Stimulated activated CD4-positive, alpha-beta T cell treated with anti-CD3 and anti-CD28 coated beads, Interleukin-1b, Interleukin-23, amount 100 ng/mL, for 4 hours (primary cell): ENCODE measurements at places on chromosomes 3 and 15.

DNA sequence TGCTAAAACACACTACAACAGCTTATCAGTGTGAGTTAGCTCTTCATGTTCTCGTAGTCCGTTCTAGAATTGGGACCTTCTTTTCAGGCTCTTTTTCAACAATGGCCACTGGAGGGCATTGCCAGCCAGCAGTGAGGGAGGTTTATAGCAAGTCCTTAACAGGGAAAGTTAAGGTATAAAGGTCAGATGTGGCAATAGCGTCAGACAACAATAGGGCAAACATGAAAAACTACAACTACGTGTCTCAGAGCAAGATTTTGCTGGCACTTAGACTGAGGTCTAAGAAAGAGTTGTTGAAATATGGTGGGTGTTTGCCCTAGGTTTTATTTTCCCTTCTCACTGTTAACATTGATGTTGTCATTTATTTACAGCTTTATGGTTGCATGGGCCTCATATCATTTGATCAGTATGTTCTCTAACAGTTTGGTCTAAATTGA is 161.4 kb downstream of the GMNC start:
- no peak for DNase-seq

DNA sequence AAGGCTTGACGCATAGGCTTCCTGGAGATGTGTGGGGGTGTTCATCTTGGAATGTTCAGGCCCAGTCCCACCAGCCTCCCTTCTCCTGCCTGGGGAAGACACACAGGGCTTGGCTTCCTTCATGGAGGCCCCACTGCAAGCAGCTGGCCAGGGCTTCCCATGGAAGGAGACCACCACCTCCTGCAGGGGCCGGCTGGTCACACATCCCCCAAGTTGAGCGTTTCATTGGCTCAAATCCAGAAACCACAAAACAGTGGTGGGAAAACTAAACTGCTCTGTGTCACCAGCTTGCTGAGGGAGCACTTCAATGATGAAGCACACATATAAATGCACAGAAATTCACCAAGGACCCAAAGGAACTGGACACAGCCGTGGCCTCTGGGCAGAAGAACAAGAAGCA is 8.3 kb downstream of the IQSEC1 start:
- DNase-seq, result no peak

DNA sequence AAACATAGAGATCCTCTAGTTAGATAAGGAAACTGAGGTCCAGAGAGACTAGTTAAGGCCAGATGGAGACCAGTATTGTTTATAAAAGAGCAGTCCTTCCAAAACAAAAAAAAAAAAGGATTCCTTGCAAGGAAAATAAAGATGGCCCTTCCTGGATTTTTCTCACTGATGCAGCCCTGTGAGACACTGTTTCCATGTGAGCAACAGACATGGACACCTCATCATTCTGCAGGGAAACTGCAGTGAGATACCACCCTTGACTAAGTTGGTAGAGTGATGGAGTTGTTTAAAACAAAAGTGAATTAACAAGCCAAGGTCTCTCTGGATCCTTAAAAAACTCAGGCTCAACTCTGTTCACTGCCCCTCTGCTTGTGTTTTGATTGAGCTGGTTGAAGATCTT is 65.6 kb upstream of the MYZAP start:
- no peak for DNase-seq

- no peak for DNase-seq
Observed at GRCh38 chr3:116739678-116740077, 30.1 kb downstream of the TUSC7 start.

GRCh38 chr15:68052431-68052830 is 1.7 kb upstream of the PIAS1 start:
- no peak for DNase-seq

DNA sequence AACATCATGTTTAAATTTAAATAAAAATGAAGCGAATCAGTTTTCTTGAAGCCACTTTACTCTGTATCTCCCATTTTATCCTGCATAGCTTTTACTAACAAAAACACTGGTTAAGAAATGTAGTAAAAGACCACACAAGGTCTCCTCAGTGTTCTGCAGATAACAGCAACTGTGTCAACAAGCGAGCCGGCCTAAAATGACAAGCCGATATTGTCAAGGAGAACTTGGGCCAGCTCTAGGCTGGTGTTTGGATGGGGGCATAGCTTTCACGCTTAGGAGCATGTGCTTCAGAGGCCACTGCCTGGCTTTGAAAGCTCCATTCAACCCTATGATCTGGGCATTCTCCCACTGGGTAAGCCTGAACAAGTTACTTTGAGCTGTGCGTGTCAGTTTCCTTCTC is 38.1 kb downstream of the MFSD1 start:
- no peak for DNase-seq

DNA sequence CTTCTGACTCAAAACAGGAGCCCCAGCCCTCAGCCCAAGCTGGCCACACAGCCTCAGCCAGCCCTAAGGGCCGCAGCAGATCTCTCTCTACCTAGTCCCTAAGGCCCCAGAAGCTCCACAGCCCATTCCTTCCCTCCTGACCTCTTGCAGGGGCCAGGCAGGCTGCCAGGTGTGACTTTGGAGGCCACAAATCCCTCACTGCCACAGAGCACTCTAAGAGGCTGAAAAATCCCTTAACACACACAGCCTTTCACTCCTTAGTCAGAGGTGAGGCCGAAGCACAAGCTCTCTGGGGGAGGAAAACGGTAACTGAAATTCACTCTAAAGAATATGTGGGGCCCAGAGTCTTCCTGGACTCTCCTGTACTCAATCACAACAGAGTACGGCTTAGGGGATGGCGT is 23.3 kb downstream of the LRRC2 start:
- no peak for DNase-seq

DNA sequence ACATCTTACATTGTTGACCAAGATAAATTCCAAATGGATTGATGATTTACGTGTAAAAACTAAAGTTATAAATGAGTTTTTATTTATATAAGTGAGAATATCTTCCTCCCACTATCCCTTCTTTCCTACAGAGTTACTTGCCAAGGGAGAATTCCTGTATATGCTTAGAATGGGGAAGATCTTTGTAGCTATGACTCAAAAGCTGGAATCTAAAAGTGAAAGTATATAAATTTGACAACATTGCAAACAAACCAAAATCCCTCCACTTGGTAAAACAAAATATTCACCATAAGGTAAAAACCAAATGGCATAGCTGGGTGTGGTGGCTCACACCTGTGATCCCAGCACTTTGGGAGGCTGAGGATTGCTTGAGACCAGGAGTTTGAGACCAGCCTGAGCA is 52.7 kb upstream of the GCNT3 start:
- DNase-seq, result no peak

- DNase-seq, result peak; percentile 23
Observed at GRCh38 chr3:194396859-194397756, 2.0 kb downstream of the GP5 start.

DNA sequence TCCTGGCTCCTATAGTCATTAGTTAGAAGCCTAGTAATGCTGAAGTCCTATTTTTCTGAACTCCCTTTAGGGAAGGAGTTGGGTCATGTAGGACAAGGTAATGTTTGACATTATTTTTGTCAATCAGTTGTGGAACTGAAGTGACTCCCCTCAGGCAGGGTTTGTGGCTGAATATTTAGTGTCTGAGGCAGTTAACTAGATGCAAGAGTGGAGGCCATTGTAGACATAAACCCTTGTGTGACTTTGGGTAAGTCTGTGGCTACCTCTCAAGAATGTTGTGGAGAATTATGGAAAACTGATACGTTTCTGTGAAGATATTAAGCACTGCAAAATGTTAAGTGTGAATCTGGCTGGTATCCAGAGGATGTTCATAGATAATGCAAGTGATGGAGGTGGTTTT is 125.2 kb upstream of the PHLDB2 start:
- DNase-seq, result no peak

GRCh38 chr15:50082066-50082465 is 37.0 kb downstream of the ATP8B4 start:
- no peak for DNase-seq

DNA sequence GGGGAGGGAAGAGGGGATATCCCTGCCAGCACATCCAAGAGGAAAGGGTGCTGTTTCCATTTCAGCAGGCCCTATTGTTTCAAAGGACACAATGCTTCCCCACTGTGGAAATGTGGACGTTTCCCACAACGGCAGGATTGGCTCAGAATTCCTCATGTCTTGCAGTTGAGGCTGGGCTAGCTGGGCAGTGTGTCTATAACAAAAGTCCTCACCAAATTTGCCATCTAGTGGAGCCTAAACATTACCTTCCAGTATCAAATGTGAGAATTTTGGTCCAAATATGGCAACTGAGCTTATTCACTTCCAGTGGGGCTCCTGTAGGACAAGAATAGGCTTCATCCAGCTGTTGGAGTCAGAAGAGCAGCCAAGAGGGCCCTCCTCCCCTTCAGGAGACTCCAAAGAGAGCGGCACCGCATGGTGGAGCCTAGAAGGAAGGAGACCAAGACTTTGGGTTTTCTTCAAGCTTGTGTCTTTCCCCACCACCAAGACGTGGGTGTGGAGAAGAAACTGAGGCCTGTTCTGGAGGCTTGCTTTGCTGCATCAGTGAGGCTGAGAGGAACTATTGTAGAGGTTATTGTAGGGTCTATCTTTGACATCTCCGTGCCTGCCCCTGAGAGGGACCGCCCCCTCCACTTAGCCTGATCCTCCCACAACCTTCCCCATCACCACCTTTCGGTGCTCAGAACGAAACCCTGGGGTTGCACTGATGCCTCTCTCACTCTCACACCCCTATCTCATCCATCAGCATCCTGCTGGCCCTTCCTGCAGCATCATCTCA is 45.3 kb upstream of the SLCO2A1 start:
- no peak for DNase-seq

DNA sequence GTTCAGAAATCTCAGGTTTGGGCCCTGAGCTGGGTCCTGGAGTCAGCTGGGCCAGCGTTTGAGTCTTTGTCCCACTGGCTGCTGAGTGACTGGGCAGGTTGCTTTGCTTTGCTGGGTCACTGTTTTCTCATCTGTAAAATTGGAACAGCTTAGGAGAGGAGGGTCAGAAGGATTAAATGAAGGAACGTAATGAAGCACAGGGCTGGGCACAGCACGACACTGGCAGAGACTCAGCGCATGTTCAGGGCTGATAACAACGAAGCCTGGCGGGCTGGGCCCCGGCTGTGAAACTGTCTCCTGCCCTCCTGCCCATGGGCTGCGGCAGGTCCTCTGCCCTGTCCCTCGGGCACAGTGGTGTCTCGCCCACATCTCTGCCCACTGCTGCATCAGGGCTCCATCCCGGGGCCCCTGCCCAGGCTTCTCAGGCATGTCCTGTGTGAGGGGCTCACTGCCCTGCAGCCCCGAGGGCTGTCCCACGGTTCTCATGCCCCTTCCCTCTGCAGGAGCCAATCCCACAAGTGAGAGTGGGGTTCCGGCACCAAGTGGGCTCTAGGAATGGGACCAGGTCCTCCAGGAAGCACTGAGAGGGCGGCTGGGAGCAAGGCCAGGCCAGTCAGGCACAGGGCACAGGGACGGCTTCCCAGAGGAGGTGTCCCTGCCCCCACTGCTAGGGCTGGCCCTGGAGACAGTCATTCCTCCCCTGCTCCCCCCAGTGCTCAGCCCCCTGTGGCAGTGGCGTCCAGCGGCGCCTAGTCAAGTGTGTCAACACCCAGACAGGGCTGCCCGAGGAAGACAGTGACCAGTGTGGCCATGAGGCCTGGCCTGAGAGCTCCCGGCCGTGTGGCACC is 88.0 kb downstream of the TBC1D2B start:
- DNase-seq, result no peak

DNA sequence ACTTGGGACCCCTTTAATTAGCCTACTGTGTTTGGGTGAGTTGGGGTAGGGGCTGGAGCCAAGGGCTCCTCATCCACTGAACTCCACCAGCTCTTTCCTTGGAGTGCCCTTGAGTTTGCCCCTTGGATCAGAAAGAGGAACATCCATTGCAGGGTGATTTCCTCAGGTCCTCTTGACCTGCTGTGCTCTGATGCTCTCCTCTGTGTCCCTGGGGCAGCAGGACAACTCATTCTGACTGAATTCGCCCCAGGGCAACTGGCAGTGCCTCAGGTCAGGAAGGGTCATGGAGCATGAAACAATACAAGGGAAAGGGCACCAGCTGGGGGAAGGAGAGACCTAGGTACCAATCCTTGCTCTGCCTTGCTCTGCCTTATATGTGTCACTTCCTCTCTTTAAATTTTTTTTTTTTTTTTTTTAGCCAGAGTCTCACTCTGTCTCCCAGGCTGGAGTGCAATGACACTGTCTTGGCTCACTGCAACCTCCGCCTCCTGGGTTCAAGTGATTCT is 47.8 kb downstream of the BSN start:
- no peak for DNase-seq

- no peak for DNase-seq
Observed at GRCh38 chr3:25903371-25904129, 113.7 kb downstream of the OXSM start.

GRCh38 chr3:152050903-152051302 is 177.5 kb downstream of the SUCNR1 start:
- DNase-seq, result no peak
